ENCODE measurements at places on chromosomes 5 and 9. TPM values are rescaled to one million over a fixed set of nuclear protein-coding genes. Genes with fewer than 3 reads are reported as not detected.

GADD45G gene
- total RNA-seq = 2.1 TPM

FOXD4L4 gene
- not detected for total RNA-seq

POU5F2 gene
- 0.66 TPM for total RNA-seq

DNA sequence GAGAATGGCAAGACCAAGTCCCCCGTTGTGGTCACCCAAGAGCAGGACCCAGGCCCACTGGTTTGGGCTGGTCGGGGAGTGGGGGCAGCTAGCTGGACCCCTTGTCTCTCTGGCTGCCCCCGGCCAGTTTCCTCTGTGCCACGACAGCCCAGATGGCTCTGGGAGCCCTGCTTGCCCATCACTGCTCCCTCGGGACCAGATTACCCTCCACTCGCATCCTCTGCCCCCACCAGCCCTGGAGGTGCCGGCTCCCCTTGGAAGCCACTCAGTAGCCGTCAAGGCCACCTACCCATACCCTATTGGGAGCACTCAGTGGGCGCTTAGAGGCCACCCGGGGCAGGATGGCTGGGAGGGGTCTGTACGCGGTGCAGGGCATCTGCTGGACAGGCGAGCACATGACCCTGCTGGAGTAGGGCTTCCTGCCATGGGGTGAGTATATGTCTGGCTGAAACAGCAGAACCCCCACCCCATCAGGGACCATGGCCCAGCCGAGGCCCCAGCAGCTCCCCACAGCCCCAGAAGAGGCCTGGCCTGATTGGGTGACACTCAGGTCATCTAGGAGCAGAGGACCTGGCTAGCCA lies 70.0 kb downstream of the ZNF354C start:
- DNase-seq = no peak
- no peak overlapping the region for H3K27ac ChIP-seq
- H3K4me3 ChIP-seq = no peak overlapping the region
- H3K4me1 ChIP-seq = no peaks in the 10 kb centered on the region
- no peaks in the 10 kb centered on the region for H3K36me3 ChIP-seq
- no peaks in the 10 kb centered on the region for H3K27me3 ChIP-seq

GRCh38 chr9:4936823-4937222 lies 48.2 kb upstream of the JAK2 start:
- no peaks in the 10 kb centered on the region for H3K27me3 ChIP-seq
- H3K27ac ChIP-seq = no peak overlapping the region
- no peak overlapping the region for H3K4me3 ChIP-seq
- H3K36me3 ChIP-seq = no peaks in the 10 kb centered on the region

DNA sequence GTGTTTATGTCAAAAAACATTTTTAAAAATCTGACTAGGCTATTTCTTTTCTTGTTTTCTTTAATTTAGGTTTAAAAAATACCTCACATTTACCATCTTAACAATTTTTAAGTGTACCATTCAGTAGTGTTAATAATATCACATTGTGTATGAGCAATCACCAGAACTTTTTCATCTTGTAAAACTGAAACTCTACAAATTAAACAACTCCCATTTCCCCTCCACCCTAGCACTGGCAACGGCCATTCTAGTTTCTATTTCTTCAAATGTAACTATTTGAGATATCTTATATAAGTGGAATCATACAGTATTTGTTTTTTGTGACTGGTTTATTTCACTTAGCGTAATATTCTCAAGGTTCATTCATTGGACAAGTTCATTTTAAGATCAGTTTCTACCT lies 27.7 kb downstream of the PLCXD3 start:
- no peak overlapping the region for H3K27ac ChIP-seq
- H3K4me3 ChIP-seq = no peak overlapping the region
- no peaks in the 10 kb centered on the region for H3K27me3 ChIP-seq
- DNase-seq = no peak
- H3K4me1 ChIP-seq = no peaks in the 10 kb centered on the region

- H3K27ac ChIP-seq = no peak overlapping the region
- H3K27me3 ChIP-seq = no peaks in the 10 kb centered on the region
- no peak for DNase-seq
- no peaks in the 10 kb centered on the region for H3K4me1 ChIP-seq
- H3K4me3 ChIP-seq = no peak overlapping the region
- H3K36me3 ChIP-seq = no peaks in the 10 kb centered on the region
Observed at GRCh38 chr5:105789246-105789645, 1881.5 kb downstream of the EFNA5 start.

Measured in PC-3 (cell line).